NCI-H1694 (cell line): ENCODE measurements at places on chromosomes 5 and 9.

DNA sequence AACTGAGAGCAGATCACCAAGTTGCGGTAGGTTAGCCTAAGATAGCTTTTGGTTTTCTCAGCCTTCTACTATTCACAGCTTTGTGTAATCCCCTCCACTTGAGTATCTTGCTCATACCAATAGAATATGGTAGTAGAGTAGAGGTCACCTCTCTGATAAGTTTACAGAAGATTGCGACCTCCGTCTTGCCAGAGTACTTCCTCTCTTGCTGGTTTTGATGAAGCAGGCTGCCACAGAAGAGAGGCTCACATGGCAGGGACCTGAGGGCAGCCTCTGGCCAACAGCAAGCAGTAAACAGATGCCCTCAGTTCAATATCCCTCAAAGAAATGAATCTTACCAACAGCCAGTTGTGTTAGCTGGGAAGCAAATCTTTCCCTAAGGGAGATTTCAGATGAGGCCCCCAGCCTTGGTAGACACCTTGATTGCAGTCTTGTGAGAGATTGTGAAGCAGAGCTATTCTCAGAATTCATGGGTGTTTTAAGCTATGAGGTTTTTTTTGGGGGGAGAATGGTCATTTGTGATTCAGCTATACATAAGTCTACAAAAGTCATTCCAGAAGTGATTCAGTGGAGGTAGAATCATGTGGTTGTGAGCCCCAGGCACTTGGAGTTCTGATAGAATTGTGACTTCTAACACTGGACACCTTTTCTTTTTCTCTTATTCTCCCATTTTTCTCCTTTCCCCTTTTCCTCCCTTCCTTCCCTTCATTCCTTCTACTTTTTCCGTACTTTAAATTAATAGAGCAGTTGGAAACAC is 22.7 kb upstream of the CDKN2B start:
- DNase-seq, result no peak

- no peak for DNase-seq
Measured at GRCh38 chr5:72224946-72225463, 95.0 kb downstream of the MRPS27 start.

DNA sequence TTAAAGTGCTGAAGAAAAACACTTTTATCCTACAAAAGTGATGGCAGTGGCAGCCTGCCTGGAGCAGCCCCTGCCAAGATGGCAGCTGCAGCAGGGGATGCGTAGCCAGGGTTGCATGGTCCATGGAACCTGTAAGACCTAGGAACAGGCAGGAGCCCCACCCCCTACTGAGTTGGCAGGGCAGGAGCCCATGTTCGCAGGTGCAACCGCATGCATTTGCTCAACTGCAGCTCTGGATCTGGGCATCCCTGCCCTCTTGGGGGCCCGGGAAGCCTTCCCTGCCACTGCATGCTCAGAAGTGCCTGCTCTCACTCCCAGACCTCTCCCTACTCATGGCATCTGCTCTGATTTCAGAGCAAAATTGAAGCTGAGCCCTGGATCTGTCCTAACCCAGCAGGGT is 779.6 kb downstream of the CDH18 start:
- no peak for DNase-seq

- DNase-seq, result no peak
Measured at GRCh38 chr9:89543621-89544278, 45.8 kb upstream of the SEMA4D start.

DNA sequence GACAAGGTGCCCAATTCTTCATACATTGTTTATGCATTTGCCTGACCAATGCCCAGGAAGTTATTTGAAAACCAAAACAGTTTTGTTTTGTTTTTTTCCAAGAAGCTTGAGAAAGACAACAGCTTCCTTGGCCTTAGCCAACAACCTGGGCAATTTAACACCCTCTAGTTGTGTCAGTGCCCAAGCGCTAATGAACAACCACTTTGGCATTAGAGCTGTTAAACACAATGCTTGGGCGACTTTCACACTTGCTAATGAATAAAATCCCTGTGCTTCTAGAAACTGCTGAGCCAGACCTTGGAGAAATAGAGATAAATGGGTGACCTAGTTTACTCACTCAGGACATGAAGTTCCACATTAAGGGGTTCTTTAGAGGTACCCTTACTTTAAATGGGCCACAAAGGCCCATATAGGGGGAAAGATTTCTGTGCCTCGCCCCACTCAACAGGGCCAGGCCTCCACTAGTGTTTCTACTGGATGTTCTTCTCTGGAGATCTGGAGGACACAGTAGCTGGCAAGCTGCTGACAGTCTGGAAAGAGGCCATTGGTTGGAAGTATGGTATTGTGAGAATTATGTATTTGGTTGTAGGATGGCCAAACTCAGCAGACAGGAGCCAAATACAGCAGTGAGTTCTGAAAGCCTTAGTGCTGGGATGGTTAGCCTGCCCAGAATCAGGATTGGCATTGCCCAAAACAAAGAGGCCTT is 179.8 kb downstream of the DOCK8 start:
- DNase-seq, result no peak

- DNase-seq, result no peak
Measured at GRCh38 chr5:93305984-93306383, 275.0 kb downstream of the NR2F1-AS1 start.

DNA sequence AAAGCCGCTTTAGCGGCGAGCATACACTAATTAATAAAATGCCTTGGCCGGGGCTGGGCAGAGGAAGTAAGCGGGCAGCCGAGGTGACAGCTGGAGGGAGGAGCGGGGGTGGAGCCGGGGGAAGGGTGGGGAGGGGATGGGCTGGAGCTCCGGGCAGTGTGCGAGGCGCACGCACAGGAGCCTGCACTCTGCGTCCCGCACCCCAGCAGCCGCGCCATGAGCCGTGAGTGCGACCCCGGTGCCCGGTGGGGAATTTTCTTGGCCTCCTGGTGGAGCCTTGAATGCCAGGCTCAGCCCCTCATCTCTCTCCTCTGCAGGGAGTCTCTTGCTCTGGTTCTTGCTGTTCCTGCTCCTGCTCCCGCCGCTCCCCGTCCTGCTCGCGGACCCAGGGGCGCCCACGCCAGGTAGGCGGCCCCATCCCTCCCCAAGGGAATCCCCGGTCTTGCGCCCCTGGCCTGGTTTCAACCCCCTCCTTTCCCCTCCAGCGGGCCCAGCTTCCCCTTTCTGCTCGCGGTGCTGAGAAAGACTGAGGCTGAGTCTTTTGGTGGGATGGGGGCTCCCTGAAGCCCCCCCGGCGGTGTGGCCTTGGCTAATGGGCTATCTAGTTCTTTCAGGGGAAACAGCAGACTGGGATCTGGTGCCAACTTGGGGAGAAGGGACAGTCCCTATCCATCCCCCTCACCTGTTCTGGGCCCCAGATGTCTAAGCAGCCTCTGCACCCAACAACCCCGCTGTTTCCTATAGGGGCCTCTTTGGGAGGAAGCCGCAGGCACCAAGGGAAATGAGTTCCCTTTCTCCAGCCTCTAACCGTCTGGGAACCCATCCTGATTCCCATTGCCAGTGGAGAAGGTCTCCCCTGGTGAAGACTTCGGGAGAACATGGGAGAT is at the start of gene PTGS1:
TSS of gene PTGS1 (plus strand) at position 156 of the 887 bp plus-strand sequence. CDS start at position 217, 61 bp downstream.
- no peak for DNase-seq

DNA sequence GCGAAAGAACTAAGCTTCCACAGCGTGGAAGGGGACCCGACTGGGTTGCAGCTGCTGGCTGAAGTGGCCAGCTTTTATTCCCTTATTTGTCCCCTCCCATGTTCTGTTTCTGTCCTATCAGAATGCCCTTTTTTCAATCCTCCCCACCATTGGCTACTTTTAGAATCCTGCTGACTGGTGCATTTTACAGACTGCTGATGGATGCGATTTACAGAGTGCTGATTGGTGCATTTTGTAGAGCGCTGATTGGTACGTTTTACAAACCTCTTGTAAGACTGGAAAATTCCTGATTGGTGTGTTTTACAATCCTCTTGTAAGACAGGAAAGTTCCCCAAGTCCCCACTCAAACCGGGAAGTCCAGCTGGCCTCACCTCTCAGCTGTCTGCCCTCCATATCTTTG is 50.7 kb downstream of the KLF9 start:
- DNase-seq, result no peak

DNA sequence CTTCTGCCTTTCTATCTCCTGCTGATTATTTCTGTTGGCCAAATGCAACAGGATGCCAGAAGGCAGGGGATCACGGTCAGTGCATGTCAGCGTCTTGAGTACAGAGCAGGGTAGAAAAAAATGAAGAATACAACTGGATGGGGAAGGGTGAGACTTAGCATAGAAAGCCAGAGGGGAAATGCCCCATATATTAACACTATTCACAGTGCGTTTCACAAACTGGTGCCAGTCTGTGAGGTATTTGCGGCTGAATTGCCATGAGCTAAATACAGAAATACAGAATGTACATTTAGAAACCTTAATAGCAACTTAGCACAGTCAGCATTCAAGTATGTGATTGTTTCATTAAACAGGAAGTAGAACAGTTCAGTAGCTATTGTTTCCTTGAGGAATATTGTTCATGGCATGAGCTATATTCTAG is 31.0 kb upstream of the SLC1A3 start:
- DNase-seq, result no peak

GRCh38 chr9:89435071-89435823 is 62.7 kb downstream of the SEMA4D start:
- no peak for DNase-seq

GRCh38 chr9:137683262-137683864 is 64.6 kb downstream of the EHMT1 start:
- no peak for DNase-seq
